Esophagus muscularis mucosa (tissue), 4 donors: ENCODE measurements at places on chromosomes 2 and 18. TPM values are rescaled to one million over a fixed set of nuclear protein-coding genes. Genes with fewer than 3 reads are reported as not detected.

SMYD5 gene
- total RNA-seq = 16.6 TPM

HOXD4 gene
- total RNA-seq = 0.98 TPM

CD8A gene
- 0.83 TPM for total RNA-seq

SPHKAP gene
- total RNA-seq = 0.40 TPM

- DNase-seq = no peak
Measured at GRCh38 chr2:16050908-16051489, 110.6 kb downstream of the MYCN start.

GRCh38 chr2:127712999-127713398 is 11.7 kb downstream of the SFT2D3 start:
- DNase-seq = no peak

GRCh38 chr2:126876631-126877030 is 22.1 kb upstream of the TEX51 start:
- no peak for DNase-seq

DNA sequence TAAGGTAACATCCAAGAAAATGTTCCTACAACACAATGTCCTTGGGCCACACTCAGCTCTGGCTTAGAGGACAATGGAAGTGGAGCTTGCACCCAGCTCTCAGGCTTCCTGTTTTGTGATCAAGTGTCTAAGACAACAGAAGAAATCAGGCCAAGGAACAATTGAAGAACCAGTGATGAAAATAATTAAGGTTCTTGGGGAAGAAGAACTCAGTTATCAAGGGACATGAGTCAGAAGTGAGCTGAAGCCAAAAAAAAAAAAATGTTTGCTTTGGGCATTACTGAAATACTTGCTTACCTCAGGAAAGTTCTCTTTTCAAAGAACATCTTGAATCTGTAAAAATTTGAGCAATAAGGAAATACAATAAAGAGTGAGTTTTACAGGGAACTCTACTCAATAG is 299.0 kb downstream of the FBXO15 start:
- DNase-seq = no peak

DNA sequence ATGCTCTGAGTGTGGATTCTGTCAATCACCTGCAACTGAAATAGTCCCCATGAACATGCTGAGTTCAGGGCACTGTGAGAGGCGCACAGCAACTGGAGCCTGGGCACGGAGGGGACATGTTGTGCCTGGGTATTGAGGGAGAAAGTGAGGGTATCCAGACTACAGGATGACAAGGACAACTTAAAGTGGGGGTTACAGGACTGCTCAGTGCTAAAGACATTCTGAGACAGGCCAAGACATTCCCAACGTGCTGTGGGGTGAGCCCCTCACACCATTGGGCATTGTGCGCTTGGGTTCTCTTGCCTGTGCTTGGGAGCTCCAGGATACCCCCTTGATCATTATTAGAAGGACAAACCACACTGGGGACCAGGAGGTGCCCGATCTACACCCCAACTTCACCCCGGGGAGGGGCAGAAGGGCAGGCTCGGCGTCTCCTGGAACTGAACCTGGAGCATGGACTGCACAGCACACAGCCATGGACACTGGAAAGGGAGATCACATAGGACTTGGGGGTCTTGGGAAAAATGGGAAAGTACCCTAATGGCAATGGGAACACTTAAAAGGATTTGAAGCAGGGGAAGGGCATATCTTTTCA is 72.5 kb upstream of the HDAC4 start:
- no peak for DNase-seq

GRCh38 chr2:224114428-224114827 is 75.3 kb upstream of the SERPINE2 start:
- no peak for DNase-seq

DNA sequence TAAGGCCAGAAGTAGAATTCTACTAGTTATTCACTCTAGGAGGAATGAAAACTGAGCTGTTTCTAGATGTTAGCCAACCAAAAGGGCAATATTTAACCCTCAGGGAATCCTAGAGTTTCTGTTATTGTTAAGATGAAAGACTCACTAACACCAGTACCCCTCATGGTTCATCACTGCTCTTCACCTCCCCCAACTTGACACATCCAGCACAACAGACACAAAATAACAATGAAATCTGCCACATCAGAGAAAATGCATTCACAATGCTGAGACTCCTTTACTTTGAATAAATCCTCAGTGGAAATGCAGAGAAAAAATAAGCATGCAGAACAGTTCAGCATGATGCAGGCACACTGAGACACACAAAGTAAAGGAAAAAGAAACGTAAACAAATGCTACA is 111.3 kb downstream of the RIF1 start:
- DNase-seq = no peak

GRCh38 chr2:231671270-231672050 is 36.9 kb upstream of the PTMA start:
- no peak for DNase-seq

- DNase-seq = no peak
Measured at GRCh38 chr2:233857511-233858141, 3.3 kb upstream of the HJURP start.

DNA sequence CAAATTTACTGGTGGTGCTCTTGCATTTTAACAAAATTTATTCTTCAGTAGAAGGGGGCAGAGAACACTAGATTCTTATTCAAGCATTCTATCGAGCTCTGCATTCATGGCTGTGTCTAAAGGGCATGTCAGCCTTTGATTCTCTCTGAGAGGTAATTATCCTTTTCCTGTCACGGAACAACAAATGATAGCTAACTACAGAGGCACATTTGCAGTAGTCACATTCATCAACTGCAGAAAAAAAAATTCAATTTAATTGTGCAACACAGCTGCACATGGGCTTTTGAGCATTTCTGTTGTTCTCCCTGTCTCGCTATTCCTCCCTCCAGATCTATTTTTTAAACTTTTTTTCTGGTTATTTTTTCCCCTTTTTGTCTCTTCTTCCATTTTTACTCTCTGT is 13.0 kb upstream of the DLX1 start:
- DNase-seq = no peak
